ENCODE measurements at places on chromosomes 3 and 15.

DNA sequence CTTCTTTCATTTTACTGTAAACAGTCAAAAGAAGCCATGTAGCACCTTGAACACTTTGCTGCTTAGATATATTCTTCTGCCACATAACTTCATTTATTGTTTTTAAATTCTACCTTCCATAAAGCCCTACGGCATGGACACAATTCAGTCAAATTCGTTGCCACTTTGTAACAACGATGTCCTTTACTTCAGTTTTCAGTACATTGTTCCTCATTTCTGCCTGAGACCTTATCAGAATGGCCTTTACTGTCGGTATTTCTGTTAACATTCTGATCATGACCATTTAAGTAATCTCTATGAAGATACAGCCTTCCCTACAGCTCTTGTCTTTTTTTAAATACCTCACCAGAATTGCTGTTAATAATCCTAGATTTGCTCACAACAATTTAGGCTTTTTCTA lies 466.9 kb downstream of the NAALADL2 start:
- no peak for DNase-seq

- no peak for DNase-seq
These were observed 46.3 kb upstream of the TIPARP start for GRCh38 chr3:156627946-156628569.

DNA sequence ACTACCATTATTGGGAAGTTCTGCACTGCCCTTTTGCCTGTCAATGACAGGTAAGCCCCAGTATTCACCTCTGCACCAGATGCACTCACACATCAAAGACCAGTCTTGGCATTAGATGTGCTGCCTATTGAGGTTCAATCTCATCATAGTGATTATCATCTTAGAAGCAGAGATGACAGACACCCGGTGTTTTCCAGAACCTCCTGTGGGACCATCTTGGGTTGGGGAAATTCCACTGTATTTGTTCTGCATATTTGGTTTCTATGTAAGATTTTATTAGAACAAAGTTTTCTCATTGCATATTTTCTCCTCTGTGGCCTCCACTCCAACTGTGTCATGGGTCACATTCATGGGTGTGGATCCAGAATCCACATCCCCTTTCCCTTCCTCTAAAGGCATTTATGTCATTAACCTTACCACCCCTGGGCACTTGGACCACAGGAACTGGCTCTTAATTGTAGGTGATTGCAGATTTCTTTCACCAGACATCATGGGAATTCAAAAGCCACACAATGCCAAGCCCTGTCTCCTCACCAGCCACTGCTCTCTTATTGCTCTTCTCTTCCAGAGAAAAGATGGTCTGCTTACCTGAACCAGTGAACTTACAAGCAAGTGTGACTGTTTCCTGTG lies 31.2 kb downstream of the PLA1A start:
- DNase-seq = no peak

GRCh38 chr3:28950614-28951013 lies 330.3 kb upstream of the RBMS3 start:
- no peak for DNase-seq

- no peak for DNase-seq
These were observed 32.6 kb upstream of the ITGA11 start for GRCh38 chr15:68464448-68465090.

DNA sequence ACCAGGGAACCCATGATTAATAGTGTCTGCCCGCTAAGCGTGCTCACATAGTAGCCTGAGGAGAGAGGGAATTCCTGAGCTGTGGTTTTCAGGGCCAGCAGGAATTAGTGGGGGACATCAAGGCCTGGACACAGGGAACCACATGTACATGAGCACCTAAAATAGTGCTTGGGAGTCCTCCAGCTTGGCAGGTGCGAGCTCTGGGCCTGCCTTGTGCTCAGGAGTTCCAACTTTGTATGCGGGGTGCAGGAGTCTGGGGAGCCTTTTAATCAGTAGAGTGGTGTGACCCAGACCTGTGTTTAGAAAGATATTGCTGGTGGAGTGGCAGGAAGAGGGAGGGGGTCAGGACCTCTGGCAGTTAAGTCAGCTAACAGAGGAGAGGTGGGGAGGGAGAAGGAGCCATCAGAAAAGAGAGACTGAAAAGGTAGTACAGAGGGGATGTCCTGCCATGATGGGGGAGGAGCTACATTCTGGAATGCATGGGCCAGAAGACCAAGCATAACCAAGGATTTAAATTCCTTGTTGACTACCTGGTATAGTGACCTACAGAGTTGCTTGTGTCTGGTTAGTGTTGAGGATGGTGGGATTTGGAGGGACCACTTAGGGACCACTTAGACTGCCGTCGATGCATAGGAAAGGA lies 1.9 kb downstream of the DAG1 start:
- no peak for DNase-seq

DNA sequence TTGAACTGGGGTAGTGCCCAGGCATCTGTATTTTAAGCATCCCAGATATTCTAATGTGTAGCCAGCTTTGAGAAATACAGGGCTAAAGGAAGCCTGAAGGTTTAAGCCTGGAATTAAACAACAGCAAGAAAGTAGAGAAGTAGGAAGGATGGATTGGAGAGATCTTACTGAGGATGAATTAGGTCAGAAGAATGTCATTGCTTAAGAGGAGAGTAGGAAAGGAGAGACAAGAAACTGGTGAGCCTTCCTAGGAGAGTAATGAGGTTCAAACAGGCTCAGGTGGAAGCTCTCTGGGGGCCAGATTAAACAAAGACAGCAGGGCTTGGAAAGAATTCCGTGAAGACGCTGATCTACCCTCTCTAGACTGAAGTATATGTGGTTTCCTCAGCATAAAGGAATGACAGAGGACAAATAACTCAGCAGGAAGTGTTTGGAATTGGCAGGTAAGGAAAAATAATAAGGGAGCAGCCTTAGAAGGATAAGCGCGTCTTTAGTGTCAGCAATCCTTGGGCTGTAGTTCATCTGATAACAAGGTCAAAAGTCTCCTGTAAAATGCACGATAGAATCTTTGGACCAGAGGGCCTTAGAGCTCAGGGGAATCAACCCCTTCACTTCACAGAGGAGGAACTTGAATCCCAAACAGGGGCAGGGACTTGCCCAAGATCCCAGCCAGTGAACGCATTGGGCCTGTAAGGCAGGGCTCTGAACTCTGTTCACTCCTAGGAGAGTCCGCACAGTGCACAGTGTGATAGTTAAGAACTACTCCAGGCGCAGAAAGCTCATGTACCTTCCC lies 90.9 kb downstream of the TP63 start:
- no peak for DNase-seq

DNA sequence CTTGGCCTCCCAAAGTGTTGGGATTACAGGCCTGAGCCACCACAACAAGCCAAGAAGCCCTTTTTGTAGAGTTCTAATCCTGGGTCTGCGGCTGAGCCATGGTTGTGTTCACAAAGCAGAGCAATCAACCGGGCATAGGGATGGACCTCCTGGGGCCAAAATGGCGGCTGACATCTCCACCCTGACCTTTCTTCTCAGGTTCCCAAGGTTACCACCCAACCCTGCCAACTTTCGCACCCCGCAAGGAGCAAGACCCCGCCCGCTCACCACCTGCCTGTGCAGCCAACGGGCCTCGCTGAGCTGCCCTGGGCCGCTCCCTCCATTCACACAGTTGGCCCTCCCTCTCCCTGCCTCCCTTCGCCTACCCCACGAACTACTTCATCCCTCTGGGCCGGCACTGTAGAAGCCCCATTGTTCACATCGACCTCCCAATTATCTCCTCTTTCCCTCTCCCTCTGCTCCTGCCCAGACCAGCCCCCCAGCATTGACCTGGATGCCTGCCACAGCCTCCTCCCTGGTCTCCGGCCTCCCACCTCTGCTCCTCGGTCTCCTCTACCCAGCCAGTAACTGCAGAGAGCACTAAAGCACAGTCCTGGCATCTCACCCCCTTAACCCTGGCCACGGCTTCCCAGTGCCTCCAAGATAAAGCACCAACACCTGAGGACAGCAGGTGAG lies 62.0 kb upstream of the TFRC start:
- DNase-seq = no peak

- DNase-seq = no peak
These were observed 98.8 kb upstream of the ZBTB20 start for GRCh38 chr3:115245899-115246298.

DNA sequence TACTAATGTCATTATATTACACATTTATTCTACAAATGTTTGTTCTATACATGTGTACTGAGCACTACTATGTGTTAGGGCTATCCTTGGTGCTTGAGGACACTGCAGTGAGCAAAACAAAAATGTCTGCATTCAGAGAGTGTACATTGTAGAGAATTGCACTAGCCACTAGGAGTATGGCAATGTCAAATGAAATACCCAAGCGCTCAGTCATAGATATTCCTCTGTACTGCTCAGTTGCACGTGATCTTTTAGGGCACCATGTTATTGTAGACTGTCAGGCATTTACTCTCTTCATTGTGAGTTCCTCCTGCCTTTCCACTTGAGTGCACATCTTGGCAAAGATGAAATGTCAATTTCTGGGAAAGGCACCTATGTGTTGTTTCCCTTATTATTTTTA lies 36.8 kb downstream of the FNDC3B start:
- DNase-seq = no peak

DNA sequence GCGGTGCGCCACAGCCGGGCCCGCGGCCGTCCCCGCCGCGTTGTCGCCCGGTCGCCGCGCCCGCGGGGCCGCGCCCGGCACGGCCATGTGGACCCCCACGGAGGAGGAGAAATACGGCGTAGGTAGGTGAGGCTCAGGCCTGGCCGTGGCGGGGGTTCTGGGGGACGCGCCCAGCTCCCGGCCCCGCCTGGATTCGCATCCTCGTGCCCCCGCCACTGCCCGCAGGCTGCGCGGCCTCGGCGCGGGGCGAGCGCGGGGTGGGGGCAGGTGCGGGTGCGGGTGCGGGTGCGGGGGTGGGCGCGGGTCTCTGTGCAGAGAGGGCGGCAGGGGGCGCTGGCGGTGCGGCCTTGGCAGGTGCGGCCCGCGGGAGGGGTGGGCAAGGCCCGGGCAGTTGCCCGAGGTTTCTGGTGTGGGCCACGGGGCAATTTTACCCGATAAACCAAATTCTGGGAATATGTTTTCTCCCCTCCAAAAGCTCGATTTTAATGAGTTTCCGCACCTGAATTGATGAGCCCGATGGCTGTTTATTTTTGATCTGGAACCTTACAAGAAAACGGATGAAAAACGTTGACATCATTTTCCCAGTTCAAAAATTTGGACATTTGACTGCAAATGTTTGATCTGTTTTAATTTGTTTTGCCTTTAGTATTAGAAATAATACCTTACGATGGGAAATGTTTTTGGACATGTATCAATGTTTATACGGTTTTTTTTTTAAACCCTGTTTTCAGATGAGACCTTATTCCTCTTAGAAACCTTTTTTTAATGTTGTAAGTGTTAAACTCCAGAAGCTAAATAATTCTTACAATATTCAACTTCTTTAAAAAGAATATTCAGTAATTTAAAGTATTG lies 678 bp downstream of the DOCK3 start:
- no peak for DNase-seq

GRCh38 chr3:160667452-160667851 lies 9.5 kb upstream of the ARL14 start:
- DNase-seq = no peak

DNA sequence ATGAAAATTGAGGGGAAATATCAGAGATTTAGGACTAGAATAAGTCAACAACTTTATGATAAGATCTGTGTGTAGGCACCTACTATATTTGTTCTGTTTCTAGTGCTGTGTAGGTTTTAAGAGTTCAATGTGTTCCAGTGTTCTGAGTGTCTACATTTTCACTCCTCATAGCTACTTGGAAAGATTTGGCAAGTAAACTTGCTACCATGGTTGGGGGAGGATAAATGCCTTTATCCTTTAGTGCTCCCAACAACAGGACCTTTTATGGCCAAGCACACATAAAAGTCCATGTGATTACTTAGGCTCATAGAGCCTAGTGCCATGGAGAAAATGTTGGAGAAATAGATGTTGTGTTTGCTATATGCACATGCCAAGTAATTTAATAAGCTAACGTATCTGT lies 64.0 kb downstream of the LYSMD4 start:
- DNase-seq = no peak

DNA sequence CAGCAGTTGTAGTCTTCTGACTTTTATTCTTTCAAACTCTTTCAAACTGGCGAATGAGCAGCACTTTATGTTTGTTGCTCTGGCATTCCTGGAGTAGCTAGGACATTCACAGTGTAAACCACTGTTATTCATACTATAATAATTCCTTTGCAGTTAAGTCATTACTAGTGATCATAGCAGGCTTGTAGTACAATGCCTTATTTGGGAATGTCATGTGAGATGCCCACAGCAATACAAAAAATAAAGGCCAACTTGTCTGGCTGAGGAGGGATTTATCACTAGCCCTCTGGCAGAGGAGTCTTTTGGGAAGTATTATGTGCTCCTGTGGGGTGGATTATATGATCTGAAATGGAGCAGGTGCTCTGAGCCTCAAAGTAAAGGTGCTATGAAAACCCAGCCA lies 197.2 kb downstream of the VGLL3 start:
- no peak for DNase-seq

- no peak for DNase-seq
These were observed 2.5 kb upstream of the RFTN1 start for GRCh38 chr3:16515885-16516420.

DNA sequence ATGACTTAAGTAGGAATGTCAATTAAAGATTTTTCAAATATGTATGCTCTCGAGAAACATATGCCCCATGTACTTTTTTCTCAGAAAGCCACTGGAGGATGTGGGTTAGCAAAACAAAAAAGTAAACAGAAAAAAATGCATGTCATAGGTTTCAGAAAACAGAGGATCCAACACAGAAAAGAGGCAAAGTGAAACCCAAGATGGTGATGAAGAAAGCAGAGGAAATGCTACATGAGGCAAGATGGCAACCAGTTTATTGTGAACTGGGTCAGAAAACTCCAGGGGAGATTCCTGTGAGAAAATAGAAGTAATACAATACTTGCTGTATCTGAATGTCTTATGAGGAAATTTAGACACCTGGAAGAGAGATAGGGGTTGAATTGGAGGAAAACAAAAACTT lies 30.8 kb upstream of the EOMES start:
- no peak for DNase-seq

DNA sequence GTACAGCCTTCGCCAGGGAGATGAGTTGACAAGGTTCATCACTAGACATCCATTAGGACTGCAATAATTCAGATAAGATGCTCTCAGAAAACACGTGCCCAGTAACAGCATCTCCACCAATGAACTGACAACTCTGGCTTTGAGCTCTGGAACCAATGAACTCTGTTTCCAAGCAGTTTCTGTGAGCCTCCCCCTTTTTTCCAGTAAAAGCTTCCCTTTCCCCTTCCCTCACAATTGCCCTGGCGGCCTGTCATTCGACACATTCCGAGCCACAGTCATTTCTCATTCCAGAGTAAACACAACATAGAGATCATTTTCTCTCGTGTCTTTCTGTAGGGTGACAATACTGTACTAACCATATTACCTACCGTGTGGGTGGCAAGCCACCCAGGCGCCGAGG lies 3.6 kb downstream of the PLA2G4D start:
- no peak for DNase-seq

DNA sequence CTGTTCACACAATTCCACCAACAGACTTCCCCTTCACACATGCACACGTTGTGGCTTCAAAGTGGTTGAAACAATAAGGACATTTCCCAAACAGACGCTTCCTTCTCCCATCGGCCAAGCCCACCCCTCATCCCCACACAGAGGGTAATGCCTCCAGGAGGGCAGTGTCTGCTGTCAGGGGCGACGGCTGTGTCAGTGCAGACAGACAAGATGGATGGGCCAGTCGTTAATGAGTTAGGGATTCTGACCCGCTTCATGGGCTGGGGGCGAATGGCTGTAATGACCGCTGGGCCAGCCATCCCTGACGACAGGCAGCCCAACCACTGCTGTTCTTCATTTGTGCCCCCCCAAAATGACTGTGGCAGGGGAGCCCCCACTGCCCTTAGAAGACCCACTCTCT lies 20.2 kb upstream of the SKIC8 start:
- no peak for DNase-seq
